Pericardium fibroblast (primary cell): ENCODE measurements at places on chromosomes 4 and X. TPM values are rescaled to one million over a fixed set of nuclear protein-coding genes. Genes with fewer than 3 reads are reported as not detected.

Gene ANXA10
- 0.85 TPM in 1 of 2 replicates, not detected in the other for total RNA-seq

Gene ELOVL6
- total RNA-seq = 12.3 and 17.6 TPM in 2 replicates

Gene USP27X
- 0.58 and 2.8 TPM in 2 replicates for total RNA-seq

Gene STAP1
- total RNA-seq = not detected in 2 replicates

Gene PRSS12
- 1.9 and 3.6 TPM in 2 replicates for total RNA-seq

Gene RIBC1
- 0.17 TPM in 1 of 2 replicates, not detected in the other for total RNA-seq
